Stimulated activated CD4-positive, alpha-beta T cell treated with anti-CD3 and anti-CD28 coated beads, Interleukin-1b, Interleukin-23, amount 100 ng/mL, for 1 hour (primary cell): ENCODE measurements at places on chromosomes 5 and 9.

DNA sequence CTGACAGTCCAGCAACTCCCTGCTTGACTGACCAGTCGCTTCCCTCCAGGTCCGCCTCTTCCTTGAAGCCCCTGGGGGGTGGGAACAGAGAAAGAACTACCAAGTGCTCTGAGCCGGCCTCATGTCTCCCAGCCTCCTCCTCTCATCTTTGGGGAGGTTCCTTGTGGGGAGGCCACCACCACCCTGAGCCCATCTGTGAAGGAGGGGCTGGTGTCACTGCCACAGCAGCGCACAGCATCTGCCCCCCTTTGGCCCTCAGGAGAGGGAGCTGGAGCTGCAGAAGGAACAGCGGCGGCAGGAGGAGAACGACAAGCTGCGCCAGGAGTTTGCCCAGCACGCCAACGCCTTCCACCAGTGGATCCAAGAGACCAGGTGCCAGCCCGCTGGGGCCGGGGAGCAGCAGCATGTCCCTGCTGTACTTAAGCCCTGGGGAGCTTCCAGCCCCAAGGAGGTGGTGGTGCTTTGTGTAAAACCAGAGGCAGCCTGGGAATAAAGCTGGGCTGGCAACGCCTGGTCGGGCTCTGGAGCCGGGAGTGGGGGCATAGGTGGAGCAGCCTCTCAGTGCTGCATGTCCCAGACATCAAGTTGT, 29.4 kb downstream of the DYNC2I2 start:
- DNase-seq, result no peak

DNA sequence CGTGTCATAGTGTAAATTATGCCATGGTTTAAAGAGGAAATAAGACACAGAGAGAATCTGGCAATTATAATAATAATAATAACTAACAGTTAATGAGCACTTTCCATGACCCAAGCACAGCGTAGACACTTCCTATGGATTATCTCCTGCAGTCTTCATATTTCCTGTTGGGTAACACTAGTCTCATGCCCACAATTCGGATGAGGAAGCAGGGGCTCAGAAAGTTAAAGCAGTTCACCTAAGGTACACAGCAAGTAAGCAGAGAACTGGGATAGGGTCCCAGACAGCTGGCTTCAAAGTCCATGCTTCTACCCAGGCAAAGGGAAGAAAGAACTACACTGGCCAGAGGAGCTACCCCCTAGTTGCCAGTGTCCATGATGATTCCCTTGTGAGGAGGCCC, 27.9 kb upstream of the TGFBI start:
- no peak for DNase-seq

DNA sequence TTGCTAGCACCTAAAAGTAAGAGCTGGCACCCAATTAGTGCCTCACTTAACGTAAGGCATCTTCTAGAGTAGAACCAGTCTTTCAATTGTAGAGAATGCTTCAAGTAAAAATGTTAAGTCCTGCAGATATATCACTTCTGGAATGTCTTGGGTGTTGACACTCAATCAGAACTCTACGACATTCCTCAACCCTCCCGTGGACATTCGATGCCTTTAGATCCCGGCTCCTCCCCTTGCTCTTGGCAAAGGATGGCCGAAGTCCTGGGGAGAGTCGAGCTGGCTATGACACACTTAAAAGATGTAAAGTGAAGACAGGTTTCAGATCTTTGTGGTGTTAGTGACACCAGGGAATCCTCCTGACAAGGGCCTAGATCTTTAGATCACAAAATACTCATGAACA, 87.5 kb upstream of the ERCC6L2 start:
- DNase-seq, result no peak

DNA sequence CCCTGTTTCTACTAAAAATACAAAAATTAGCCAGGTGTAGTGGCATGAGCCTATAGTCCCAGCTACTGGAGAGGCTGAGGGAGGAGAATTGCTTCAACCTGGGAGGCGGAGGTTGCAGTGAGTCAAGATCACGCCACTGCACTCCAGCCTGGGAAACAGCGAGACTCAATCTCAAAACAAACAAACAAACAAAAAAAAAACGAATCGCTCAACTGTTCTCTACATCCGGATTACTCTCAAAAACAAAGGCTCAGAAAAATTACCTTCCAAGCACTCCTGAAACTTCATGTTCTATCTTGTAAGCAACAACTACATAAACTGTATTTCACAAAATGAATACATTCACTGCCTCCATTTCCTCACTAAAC, 14.0 kb downstream of the UBAP2 start:
- DNase-seq, result no peak

DNA sequence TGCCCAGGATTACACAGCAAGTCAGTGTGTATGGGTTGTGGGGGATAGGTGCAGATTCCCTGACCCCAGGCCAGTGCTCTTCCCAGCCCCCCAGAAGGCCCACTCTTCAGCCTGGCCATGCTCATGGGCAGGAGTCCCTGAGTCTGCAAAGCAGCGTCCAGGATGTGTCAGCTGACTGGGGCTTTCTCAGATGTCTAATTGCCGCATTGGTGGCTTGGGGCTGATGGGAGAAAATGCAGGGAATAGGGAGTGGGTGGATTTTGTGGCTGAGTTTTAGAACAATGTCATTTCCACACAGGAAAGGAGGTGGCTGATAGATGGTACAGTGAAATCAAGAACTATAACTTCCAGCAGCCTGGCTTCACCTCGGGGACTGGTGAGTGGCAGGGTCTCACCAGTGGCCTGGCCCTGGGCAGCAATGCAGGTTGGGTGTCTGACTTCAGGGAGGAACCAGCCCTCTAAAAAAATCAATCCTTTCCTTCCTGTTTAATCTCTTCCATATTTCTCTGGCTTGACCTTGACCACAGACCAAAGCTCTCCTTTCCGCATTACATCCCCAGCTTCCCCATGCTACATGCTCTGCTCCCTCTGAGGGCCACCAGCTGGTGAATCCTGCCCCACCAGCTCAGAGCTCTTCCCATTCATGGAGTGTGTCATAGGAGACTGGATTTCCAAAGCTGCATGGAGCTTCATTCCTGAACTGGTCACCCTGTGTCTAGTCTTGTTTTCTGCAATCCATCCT, 14.2 kb downstream of the GLIPR2 start:
- DNase-seq, result no peak

DNA sequence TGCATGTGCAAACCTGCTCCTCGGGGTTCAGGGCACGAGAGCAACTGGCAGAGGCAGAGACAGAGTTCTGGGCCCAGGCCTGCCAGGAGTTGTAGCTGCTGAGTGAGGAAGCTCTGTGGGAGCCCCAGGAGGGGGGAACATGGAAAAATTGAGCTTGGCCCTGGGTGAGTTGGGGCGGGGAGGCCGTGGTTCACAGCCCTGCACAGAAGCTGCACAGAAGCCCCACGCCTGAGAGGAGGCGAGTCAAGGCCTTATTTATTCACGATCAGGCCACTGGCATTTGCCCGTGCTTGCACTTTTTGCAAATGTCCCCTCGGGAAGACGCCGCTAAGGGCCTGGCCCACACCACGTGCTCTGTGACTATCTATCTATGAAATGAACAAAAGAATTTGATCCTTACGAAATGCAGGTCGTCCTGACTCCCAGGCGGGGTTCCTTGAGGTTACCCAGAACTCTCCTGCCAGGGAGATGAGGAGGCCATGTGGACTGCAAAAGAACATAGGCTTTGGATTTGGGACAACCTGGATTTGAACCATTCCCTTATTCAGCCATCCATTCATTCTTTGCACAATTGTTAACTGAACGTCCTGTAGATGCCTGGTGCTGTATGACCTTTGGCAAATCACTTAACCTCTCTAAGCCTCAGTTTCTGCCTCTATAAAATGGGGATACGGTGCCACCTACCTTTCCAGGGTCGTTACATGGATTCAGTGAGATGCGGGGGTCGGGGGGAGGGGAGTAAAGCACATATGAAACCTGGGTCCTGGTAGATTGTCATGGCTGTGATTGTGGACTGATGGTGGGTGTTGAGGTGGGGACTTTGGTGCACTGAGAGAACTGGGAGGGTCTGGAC, 17.9 kb downstream of the COL27A1 start:
- DNase-seq, result no peak

- DNase-seq, result no peak
These were observed 39.0 kb downstream of the ADCY2 start for GRCh38 chr5:7434914-7435313.

DNA sequence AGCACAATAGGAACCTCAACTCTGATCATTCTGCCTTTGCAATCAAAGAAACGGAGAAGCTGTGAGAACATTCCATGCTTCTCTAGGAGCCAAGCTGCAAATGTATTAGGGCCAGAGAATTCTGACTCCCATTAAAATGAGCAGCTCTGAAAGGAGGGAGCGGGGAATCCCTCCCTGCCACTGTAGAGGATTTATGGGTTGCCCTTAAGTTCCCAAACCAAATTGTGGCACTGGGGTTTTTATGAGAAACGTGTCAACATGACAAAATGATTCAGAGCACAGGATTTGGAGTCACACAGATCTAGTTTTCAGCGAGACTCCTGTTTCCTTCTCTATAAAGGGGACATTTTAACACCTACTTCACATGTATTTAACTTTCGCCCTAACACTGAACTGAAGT, 1.8 kb downstream of the IL6ST start:
- DNase-seq, result no peak

DNA sequence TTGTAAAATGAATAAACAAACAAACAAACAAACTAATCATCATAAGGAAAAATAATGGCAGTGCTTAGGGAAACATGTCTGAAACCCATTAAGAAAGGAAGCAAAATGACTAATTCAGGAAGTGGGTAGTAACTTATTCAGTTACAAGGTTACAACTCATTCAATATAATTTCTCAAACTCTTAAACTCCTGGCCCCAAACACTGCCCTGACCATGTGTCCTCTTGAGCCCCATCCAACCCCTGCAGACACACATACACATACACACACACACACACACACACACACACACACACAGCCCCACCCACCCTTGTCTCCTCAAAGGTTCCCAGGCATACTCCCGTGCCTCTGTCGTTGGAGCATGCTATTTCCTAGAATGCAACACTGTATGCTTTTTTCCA, 193.9 kb downstream of the SEC61B start:
- no peak for DNase-seq

DNA sequence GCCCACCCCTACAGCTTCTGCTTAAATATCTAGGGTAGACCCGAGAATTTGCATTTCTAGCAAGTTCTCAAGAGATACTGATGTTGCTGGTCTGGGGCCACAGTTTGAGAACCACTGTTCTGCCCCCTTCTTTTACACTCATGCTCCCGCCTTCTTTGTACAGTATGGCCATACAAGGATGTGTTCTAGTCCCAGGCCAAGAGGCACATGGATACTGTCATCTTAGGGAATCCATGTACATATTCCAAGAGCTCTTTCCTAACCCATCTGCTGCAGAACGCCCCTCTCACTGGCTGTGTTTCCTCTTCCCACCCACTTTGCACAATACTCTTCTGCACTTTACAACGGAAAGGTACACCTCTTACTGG, 44.4 kb downstream of the FGF18 start:
- DNase-seq, result no peak

DNA sequence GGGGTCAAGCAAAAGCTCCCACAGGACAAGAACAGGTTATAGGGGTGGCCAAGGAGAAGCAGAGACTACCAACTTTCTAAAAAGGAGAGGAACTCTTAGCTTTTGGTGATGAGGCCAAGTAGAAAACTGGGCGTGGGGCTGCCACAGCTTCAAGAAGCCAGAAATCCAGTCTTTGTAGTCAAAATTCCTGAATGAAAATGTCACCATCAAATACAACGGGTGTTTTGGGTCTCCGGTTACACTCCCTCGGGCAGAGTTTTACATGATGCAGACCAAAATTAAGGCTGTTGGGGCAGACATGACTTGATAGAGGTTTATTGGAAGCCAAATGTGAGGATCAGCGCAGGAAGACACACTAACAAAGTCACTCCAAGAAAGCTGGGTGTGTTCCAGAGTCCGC, 29.4 kb upstream of the N4BP3 start:
- DNase-seq, result no peak

- no peak for DNase-seq
These were observed 6.5 kb downstream of the ARL14EPL start for GRCh38 chr5:116038817-116039216.

DNA sequence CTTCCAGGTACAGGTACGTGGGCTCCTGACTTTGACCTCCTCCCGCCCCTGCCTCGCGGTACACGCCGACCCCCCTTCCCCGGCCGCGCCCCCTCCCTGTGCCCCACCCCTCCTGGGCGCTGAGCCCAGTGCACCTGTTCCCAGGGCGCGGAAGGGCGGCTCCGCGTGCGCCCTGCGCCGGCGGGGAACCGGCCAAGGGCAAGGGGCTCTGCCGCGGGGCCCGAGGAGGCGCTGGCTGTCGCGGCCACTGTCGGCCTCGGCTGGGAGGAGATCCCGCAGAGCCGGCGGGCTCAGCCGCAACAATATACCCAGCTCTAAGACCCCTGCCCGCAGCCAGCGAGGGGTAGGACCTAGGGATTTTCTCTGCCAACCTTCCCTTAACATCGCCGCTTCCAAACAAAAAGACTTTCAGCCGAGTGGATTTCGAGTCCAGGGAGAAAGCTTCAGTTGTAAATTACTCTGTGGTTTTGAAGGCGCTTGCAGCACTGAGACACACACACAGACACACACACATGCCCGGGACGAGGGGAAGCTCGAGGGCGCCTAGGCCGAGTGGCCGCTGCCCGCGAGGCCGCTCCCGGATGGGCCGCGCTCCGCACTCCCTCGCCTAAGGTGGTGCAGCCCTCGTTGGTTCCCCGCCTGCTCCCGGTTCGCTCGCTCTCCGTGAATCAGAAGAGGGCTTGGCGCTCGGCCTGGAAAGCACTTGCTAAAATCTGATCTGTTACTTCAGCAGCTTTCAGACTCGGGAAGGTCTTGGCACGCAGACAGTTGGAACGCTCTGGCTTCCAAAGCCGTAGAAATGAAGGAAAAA, 1.2 kb downstream of the FGF18 start:
- DNase-seq, result no peak

- no peak for DNase-seq
These were observed 225.4 kb upstream of the RFX3 start for GRCh38 chr9:3751125-3751758.

DNA sequence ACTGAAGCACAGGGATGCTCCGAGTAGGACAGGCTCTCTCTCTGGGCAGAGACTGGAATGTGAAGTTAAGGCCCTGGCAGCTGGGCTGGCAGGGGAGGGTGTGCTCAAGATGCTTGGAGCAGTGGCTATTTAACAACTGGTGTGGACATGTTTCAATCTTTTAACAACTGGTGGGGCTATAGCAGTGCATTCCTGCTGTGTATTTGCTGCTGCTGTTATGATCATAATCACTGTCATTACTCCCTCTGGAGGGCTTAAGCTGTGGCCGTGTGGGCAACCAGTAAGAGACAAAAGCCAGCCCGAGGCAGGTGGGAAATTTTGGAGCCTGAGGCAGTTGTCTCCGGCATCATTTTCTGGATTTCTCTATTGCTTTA, 33.3 kb upstream of the PTGS1 start:
- no peak for DNase-seq
